Stimulated activated CD4-positive, alpha-beta T cell treated with anti-CD3 and anti-CD28 coated beads, Interleukin-12 subunit alpha, Interleukin-12 subunit beta, amount 100 ng/mL, for 24 hours (primary cell): ENCODE measurements at places on chromosomes 5 and 9.

DNA sequence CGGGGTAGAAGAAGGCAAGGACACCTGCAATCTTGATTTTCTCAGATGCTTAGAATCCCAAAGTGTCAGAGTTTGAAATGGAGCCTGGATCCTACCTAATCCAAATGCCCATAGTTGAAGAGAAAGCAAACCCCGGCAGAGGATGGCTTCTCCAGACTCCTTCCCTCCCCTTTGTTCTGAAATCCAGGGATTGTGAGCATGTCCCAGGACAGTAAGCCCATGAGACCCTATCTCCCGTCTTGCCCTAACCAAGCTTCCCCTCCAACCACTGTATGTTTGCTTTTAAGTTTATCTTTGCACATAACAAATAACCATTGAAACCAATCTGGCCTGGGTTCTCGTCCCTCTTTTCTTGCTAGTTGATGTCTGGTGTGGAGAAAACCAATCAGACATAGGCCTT, 78.3 kb upstream of the NIPAL4 start:
- DNase-seq = no peak

DNA sequence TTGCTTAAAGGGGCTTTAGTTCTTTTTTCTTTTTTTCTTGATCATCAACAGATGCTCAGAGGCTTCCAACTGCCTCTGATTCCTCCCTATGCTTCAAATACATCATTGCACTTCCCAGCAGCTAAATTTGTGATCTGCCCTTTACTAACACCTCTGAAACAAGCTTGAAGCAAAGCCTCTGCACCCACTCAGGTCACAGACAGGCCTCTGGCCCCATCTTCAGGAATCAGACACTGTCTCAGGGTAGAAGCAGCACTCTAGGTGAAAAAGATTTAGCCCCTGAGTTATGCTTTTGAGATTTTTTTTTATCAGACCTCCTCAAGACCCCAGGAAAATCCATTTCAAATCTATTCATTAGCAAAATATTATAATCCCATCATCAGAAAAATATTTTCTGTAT, 91.5 kb downstream of the MAMDC2 start:
- no peak for DNase-seq

- DNase-seq = no peak
Observed at GRCh38 chr5:140025736-140026135, 17.4 kb downstream of the NRG2 start.

GRCh38 chr9:133071484-133072150, 9.8 kb downstream of the CEL start:
- no peak for DNase-seq

DNA sequence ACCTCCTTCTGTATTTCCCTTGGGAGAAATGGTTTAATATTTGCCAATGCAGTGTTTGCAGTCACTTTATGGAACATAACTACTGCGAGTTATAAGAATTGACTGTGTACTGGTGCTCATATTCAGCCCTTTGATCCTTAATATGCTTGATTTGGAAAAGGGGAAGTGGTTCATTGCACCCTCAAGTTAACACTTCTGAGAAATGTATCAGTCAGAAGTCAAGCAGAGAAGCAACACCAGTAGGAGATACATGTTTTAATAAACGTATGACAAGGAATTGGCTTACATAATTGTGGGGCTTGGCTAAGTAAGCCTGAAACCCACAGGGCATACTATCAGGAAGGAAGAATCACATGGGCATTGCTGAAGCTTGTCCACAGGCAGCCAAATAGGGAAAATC, 131.0 kb upstream of the SPRY4 start:
- DNase-seq = no peak

- no peak for DNase-seq
Observed at GRCh38 chr9:69578026-69578425, 94.1 kb downstream of the APBA1 start.

GRCh38 chr9:122214507-122214906, 14.2 kb downstream of the LHX6 start:
- DNase-seq = no peak

- no peak for DNase-seq
Observed at GRCh38 chr9:87498811-87499360, 1.2 kb downstream of the DAPK1 start.

DNA sequence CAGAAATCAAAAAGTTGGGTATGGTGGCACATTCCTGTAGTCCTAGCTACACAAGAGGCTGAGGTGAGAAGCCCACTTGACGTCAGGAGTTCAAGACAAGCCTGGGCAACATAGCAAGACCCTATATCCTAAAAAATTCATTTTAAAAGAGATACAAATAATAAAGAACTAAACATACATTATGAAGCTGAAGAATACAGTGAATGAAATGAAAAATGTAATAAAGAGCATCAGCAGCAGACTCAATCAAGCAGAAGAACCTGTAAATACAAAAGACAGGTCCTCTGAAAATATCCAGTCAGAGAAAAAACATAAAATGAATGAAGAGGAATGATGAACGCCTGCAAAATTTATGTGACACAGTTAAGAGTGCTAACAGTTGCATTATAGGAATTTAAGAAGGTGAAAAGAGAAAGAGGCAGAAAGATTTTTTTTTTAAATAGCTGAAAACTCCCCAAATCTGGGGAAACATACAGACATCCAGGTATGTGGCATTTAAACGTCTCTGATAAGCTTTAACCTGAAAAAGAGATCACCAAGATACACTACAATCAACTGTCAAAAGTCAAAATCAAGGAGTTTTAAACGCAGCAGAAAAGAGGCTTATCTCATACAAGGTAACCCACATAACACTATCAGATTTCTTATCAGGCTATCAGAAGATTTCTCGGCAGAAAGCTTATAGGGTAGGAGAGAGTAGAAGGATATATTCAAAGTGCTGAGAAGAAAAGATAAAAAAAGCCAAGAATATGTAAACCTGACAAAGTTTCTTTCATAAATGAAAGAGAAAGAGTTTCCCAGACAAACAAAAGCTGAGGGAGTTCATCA, 57.6 kb downstream of the PRRC1 start:
- no peak for DNase-seq

- no peak for DNase-seq
Observed at GRCh38 chr5:124044613-124045012, 532.6 kb downstream of the CSNK1G3 start.

- no peak for DNase-seq
Observed at GRCh38 chr9:131216806-131217205, 59.5 kb downstream of the FAM78A start.

- DNase-seq = no peak
Observed at GRCh38 chr5:170353011-170353761, 36.0 kb downstream of the KCNMB1 start.

DNA sequence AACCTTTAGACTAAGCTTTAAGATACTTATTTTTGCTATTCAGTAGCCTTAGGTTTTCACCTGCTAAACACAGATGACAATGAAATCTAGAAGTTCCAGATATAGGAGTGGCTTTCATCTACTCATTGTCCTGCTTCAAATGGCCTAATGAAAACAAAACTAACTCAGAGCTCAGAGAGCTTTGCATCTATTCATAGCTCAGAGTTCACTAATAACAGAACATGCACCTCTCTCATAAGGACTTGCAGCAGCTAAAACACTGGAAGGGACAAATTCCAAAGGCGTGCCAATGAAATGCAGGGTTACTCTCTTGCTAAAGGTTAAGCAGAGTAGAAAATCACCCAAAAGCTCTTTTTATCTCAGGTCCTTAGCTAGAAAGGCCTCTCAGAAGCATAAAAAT, 29.0 kb downstream of the SLC31A2 start:
- DNase-seq = no peak

- DNase-seq = no peak
Observed at GRCh38 chr9:128081056-128081455, 13.0 kb downstream of the SLC25A25 start.

DNA sequence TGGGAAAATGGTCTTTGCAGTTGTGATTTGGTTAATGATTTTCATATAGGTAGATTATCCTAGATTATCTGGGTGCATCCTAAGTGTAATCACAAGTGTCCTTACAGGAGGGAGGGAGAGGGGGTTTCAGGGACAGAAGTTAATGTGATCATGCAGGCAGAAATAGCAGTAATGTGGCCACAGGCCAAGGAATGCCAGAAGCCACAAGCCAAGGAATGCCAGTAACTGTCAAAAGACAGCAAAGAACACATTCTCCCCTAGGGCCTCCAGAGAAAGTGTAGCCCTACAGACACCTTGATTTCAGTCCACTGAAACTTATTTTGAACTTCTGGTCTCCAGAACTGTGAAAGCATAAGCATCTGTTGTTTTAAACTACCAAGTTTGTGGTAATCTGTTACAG, 2074.5 kb downstream of the MAT2B start:
- DNase-seq = no peak
